ENCODE measurements at places on chromosomes 7 and 10.

GRCh38 chr10:17415046-17415658, 39.2 kb downstream of the ST8SIA6 start:
- no peak for DNase-seq

DNA sequence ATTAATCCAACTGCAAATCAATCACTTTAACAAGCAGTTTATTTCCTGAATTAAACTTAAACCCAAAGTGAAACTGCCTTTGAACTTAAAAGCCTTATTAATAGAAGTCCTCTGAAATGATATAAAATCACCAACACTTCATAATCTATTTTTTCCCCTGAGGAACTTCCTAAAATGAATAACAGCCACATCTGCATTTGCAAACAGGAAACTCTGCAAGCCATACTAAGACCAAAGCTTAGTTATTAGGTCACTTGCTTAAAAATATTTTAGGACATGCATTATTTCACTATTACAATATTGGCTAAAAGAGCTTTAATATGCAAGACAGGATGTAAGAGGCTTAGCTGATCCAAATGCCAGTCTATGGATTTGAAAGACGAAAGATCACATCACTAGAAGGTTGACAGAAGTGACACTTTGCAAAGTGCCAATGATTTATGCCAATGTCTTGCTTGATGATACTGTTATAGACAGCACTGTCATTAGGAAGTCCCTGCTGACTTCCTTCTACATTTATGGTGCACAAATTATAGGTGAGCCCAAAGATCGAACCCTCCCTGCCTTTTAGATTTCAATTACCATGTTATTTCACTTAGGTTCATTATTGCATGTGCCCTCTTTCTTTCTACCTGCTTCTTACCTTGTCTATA, 99.9 kb upstream of the SKAP2 start:
- DNase-seq = peak; percentile 75

- no peak for DNase-seq
Measured at GRCh38 chr7:17593819-17594419, 295.5 kb downstream of the AHR start.

DNA sequence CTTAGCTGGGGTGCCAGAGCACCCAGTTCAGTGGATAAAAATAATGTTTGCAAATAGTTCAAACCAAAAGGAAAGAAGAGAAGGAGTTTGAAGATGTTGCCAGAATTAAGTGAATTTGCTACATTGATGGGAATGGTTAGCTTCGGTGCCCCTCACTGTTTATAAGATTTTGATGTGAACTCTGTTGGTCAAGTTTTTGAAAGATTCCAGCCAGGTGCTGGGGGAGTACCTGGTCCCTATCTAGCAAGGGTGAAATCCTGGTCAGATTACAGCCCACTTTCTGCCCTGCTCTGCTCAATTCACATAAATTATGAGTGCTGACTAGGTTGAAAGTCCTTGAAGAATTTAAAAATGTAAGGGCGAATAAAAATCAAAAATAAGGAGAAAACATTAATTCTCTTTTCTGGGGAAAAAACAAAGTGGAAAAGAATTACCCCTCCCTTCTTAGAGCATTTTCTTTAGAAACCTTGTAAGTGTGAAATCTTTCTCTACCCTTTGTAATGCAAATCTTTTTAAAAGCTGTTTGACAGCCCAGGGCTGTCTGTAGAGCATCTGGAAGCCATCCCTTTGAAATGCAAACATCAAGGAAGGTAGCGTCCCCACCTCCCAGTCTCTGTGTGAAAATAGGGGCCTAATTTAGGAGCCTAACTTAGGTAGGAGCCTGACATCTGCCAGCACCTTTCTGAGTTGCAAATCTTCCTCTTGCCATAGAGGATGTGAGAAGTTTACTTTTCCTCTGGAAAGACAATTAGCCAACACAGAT, 1.4 kb upstream of the GIMAP5 start:
- peak; percentile 84 for DNase-seq

GRCh38 chr10:24502801-24503460, 220.8 kb downstream of the ARHGAP21 start:
- DNase-seq = no peak

GRCh38 chr10:88886557-88886956, 6.5 kb downstream of the STAMBPL1 start:
- peak; percentile 48 for DNase-seq

DNA sequence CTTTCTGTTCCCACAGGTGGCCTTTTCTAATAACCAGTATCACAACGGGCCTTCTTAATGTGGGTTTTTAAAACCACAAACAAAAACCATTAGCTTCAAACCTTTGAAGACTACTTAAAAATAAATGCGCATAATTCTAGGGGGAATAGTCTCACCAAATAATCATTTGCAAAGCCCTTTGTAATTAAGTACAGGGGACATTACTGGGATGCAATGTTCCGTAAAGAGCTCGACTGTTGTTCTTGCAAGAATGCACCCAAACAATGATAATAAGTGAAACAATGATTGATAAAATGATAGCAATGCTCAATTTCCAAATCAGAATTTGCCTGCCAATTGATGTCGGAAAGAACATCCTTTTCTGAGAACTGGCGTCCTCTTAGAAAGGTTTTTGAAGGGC, 589.1 kb upstream of the ADARB2 start:
- DNase-seq = no peak

DNA sequence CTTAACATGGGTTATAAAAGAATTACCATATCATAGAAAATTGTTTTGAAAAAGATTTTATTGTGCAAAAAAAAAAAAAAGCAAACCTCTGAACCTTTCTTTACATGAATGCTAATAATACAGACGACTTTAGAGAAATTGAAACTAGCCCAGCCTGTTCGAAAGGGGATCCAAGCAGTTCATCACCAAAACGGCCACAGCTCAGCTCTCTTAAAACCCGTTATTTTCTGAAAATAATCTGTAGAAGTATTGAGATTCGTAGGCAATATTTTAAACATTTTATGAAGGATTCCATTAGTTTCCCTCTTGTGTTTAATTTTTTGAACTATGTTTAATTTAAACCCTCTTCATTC, 9.9 kb upstream of the GSAP start:
- DNase-seq = no peak

- DNase-seq = no peak
Measured at GRCh38 chr7:6691103-6691502, 15.6 kb downstream of the ZNF12 start.

- no peak for DNase-seq
Measured at GRCh38 chr10:77319557-77319956, 318.1 kb downstream of the KCNMA1 start.

DNA sequence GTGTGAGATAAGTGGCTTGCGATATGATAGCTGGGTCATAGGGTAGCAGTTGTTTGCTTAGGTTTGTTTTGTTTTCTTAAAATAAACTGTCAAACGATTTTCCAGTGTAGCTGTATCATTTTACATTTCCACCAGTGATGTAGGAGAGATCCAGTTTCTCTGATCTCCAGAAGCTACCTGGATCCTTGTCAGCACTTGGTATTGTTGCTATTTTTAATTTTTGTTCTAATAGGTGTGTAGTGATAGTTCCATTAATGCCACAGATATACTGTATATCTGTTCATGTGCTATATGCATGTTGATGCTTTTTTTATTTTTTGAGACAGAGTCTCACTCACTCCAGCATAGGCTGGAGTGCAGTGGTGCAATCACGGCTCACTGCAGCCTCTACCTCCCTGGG, 44.4 kb downstream of the GOLGA7B start:
- DNase-seq = no peak
